Esophagus squamous epithelium (tissue), 5 donors: ENCODE measurements at places on chromosomes 3 and 15.

GRCh38 chr15:28051955-28052633 is 47.0 kb downstream of the OCA2 start:
- no peak for DNase-seq

DNA sequence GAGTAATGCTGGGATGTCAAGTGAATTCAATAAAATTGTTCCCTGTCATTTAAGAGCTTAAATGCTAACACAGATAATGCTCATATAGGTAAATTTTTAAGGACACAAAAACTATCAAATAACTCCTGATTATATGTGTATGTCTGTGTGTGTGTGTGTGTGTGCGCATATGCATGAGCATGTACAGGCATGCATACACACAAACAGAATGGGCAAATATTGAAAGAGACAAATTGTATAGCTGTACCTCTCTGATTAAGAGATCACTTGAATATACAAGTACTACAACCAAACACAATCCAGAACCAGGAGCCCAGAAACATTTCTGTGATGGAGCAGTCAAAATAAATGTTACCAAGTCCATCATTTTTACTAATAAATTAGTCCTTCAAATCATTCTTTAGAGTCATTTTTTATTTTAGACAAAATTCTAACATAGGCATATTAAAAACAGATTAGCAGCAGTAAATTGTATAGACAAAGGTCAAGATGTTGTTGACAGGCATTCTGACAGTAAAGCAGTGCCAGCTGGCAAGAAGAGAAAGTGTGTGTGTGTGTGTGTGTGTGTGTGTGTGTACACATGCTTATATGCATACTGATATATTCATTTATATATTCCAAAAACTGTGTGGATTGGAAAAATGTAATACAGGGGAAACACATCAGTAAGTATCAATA is 145.3 kb downstream of the CD47 start:
- DNase-seq, result no peak

GRCh38 chr3:172186607-172187006 is 147.2 kb downstream of the FNDC3B start:
- DNase-seq, result no peak

DNA sequence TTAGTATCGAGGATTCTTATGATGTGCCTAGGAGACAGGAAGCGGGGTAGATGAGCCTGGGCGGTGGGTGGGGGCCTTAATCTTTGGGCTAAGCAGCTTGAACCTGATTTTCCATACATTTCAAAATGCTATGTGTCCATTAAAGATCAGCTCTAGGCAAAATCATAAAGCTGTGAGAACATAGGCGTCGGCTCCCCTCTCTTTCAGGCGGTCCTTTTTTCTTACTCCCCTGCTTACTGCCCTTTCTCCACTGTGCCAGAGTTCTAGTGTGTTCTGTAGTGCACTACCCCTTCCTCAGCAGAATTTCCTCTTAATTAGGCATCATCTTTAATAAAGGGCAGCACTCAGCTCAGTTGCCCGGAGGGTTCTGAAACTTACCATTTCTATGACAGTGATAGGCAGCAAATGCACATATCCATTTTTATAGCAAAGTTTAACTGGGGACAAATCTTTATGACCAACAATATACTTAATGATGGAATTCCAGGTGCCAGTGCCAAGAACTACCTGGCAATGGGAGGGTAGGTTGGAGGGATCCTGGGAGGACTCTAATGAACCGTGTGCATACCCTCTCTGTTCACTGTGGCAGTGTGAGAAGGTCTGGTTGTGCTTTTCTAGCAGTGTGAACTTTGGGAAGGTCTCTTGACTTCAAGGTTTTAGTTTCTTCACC is 404.5 kb upstream of the TPM1 start:
- no peak for DNase-seq

GRCh38 chr15:52281085-52282035 is 14.2 kb downstream of the MYO5C start:
- no peak for DNase-seq

DNA sequence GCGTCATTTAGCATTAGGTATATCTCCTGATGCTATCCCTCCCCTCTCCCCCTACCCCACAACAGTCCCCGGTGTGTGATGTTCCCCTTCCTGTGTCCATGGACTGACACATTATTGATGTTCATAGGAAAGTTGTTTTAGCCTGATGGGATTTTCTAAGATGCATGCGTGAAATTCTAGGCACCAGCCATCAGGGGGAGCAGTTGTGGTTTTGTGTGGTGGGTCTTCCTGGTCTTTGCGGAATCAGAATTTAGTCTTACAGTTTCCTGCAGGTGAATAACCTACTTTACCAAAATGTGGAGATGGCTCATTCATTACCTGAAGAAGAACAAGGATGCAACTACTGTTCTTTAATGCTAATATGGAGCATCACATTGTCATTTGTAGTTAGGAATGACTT is 455.0 kb upstream of the THBS1 start:
- DNase-seq, result no peak

GRCh38 chr3:23928524-23928923 is 11.6 kb downstream of the RPL15 start:
- no peak for DNase-seq

GRCh38 chr3:58323529-58324390 is 8.9 kb upstream of the PXK start:
- no peak for DNase-seq

GRCh38 chr3:67737906-67738865 is 83.8 kb upstream of the SUCLG2 start:
- DNase-seq, result no peak

DNA sequence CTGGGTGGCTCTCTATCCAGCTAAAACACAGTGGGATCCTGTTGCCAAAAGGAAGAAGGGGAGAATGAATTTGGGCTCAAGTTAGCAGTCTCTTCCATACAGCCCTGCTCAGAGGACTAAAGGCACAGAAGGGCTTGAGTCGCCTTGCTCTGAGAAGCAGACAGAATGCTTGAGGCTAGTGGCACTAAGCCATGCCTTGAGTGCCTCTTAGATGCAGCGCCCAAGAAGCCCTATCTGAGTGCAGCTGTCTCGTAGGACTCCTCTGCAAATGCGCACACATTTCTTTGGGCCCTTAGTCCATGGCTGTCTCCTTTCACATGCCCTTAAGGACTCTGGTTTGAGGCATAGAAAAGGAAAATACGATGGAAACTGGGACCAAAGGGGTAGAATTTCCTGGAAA is 211.3 kb upstream of the CHRM5 start:
- DNase-seq, result no peak

DNA sequence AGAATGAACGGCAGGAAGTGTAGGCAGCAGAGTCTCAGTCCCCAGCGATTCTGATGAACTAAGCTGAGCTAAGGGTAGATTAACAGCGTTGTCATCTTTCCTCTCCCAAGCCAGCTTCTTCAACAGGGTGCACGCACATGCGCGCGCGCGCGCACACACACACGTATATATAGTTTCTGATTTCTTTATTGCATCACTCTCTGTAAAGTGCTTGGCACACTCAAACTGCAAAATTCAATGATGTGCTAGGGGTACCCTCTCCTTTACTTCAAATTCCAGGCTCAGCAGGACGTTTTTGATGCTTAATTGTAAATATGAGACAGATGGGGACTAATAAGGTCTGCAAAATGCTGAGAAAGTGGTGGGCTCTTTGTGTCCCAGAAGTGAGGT is 26.1 kb upstream of the VPS8 start:
- no peak for DNase-seq

- no peak for DNase-seq
Measured at GRCh38 chr3:30577788-30578187, 28.6 kb upstream of the TGFBR2 start.

DNA sequence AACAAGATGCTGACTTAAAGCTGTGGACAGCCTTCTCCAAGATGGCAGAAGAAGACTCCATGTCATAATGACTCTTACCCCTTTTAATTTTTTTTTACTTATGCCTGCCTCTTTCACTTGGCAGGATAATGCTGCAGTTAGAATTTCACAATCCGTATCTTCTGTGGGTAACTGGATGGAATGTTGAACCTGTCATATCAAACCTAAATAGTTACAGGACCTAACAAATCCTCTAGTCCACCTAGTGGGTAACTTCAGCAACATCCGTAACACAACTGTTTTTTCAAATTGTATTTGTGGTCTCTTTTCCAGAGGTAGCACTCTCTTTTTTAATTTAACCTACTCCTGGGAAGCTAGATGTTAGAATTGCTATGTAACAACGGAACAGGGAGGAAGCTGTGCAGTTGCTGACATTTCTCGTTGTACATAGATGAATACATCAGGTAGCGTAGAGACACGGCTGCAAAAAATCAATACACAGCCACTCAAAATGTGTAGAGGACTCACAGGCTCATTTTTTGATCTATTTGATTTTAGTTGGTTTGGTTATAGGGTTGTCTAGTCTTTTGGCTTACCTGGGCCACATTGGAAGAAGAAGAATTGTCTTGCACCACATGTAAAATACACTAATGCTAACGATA is 43.9 kb upstream of the TRPM1 start:
- DNase-seq, result no peak

- no peak for DNase-seq
Measured at GRCh38 chr3:42960282-42960681, 18.8 kb upstream of the GASK1A start.

GRCh38 chr15:27057904-27058645 is 87.1 kb downstream of the GABRG3 start:
- no peak for DNase-seq

DNA sequence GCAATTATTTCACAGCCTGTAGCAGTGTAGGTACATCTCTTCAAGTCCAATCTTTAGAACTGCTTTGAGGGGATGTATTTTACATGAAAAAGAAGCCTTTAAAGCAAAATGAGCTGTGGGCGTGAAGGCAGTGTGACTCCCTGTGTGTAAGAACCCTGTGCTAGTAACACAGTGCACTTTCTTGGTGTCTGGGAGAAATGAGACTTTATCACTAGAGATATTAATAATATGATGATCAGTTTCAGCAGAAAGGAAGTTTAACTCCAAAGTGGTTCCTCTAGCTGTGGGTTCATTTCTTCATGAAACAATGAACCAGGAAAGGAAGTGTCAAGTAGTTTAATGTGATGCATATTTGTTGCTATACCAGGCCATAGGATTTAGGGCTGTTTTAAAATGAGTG is 41.5 kb downstream of the SLCO3A1 start:
- no peak for DNase-seq

DNA sequence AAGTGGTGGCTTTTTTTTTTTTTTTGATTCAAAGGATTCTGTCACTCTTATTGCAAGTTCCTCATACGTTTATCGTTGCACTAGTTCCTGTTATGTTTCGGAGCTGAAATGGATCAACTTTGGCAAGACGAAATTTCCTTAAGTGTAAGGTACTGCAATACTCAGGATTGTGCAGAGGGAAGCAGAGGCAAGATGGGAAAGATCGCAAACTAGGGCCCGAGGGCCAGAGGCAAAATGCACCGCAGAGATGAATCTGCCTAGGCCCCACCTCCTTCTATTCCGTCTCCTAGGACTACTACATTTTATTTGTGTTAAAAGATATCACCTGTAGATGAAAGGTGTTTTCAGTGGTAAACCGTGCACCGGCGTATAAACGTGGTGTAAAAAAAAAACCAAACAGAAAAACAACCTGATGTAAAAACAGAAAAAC is 331 bp downstream of the RNU6-1 start:
- no peak for DNase-seq

DNA sequence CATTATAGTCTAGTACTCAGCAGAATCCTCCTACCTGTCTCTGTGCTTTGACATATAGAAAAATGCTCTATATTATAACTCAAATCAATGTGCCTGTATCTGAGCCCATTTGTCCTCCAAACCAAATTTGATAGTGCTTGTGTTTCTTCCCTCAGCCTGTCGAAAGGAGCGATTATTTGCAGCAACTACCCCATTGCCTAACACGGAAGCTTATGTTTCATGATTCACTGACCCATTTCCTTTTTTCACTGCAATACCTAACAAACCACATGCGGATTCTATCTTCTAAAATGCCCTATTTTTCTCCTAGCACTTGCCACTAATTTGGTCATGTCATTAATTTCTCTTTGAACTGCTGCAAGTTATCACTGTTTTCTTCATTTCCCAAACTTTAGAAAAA is 1220.6 kb upstream of the CADM2 start:
- DNase-seq, result no peak

GRCh38 chr15:63244976-63245645 is 32.3 kb upstream of the APH1B start:
- DNase-seq, result no peak

DNA sequence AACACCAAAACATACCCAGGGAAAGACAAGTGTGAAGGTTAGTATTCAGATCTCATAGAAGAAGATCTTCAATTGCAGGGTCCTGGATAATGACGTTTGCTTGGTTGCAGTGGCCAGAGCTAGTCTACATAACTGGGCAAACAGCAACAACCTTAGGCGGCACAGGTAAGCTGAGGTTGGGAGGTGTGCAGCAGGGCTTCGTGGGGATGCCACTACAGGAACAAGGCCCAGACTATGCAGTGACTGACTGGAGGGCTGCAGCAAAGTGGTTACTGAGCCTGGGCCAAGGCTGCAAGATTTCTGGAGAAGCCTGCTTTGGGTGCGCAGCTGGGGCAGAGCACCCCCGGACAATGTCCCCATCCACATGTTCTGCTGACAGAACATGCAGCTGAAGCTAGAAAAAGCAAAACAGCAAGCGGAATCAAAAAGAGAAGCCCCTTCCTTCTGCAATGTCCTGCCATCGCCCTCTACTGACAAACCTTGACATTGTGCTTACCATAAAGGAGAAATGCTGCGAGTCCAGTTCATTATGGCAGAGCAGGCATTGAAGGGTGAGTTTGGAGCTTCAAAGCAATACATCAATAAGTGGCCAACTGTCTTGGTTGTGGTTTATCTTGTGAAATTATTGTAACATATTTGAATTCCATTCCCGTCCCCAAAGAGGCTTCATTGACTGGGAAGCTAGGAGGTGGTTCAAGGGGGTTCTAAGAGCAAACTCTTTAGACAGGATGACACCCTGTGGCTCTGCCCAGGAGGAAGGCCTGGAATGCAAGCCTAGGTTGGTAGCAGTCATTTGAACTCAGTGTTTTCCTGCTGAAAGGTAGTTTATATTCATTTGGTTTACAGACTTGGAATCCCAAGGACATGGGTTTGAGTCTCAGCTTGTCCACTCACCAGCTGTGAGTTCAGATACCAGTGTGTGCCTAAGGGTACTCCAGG is 217.0 kb downstream of the PDCD6IP start:
- DNase-seq, result no peak

DNA sequence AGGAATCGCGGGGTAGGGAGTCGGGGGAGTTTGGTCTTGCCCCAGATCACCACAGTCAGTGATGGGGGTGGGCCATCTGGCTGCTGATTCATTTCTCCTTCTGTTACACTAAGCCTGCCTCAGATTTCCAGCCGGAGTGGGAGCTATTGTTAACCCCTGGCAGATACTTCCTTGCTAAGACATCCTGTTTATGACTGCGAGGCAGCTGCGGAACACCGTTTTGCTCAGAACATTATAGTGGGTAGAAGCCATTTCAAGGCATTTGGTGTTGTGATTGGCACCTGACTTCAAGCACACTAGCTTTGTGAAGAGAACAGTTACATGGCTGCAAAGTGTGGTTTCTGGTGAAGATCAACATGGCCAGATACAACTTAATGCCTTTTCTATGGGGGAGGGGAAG is 73.8 kb downstream of the FLNB start:
- DNase-seq, result no peak

GRCh38 chr3:132925256-132925930 is 112.8 kb upstream of the TMEM108 start:
- no peak for DNase-seq
